ENCODE measurements at places on chromosomes 6 and 20.

DNA sequence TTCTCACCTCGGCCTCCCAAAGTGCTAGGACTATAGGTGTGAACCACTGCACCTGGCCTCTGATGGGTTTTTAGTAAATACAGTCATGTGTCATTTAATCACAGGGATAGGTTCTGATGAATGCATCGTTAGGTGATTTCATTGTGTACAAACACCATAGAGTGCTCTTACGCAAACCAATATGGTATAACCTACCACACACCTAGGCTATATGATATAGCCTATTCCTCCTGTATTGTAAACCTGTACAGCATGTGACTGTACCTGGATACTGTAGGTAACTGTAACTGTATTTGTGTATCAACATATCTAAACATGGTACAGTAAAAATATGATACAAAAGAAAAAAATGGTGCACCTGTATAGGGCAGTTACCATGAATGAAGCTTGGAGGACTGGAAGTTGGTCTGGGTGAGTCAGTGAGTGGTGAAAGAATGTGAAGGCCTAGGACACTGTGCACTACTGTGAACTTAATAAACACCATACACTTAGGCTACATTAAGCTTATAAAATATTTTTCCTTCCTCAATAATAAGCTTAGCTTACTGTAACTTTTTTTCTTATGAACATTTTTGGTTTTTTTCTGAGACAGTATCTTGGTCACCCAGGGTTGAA lies 10.0 kb downstream of the BICRAL start:
- no peak for DNase-seq

DNA sequence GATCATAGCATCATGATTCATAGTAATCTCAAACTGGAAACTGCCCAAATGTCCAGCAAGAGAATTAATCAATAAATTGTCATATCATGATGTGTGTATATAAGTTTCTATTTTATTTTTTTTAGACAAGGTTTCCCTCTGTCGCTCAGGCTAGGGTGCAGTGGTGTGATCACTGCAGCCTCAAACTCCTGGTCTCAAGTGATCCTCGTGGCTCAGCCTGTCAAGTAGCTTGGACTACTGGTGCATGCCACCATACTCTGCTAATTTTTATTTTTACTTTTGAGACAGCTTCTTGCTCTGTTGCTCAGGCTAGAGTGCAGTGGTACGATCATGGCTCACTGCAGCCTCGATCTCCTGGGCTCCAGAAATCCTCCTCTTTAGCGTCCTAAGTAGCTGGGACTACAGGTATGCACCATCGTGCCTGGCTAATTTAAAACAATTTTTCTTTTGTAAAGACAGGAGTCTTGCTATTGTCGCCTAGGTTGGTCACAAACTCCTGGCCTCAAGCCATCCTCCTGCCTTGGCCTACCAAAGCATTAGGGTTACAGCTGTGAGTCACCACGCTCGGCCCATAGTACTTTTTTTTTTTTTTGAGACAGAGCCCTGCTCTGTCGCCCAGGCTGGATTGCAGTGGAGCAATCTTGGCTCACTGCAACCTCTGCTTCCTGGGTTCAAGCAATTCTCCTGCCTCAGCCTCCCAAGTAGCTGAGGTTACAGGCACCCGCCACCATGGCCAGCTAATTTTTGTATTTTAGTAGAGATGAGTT lies 8.7 kb upstream of the ATRN start:
- no peak for DNase-seq

DNA sequence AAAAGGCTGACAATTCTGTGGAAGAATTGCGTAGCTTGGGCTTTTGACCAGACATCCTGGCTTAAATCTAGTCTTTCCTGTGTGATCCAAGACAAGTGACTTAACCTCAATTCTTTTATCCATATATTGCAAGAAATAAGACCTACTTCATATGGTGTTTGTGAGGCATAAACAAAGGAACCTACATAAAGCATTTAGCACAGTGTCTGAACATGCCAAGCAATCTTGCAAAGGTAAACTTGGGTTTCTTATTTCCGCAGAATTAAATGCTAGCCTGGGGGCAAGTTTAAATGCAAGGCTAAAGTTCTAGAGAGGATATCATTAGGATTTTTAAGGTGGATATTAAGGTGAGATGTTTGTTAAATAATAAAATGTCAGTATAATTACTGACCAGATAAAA lies 47.9 kb downstream of the HDDC2 start:
- no peak for DNase-seq

- no peak for DNase-seq
These were observed 62.1 kb downstream of the STK35 start for GRCh38 chr20:2163757-2164156.

DNA sequence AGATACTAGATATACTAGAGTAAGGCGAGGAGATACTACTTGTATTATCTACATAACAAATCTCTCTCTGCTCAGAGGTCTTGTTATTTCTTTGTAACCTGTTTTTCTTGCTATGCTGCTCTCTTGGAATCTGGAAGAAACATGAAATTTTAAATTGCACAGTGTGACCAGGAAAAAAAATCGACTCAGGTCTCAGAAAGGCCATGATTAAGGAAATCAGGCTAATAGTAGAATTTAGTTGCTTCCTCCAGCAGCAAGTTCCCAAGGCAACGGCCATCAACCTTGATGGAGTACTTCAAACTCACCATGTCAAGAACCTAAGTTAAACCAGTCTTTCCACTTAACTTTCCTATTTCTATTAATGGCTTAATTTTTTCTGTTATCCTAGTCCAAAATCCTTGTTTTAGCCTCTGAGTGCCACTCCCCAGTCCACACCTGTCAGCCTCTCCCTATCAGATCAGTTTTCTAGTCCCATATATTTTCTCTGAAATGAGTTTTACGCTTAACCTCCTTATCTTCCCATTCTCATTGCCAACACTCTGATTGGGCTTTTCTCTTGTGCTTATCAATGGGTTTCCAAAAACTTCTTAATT lies 87.7 kb upstream of the BEND3 start:
- DNase-seq: no peak
